ENCODE measurements at places on chromosomes 12 and 14.

- DNase-seq: no peak
Measured at GRCh38 chr12:29066011-29066588, 83.0 kb upstream of the FAR2 start.

DNA sequence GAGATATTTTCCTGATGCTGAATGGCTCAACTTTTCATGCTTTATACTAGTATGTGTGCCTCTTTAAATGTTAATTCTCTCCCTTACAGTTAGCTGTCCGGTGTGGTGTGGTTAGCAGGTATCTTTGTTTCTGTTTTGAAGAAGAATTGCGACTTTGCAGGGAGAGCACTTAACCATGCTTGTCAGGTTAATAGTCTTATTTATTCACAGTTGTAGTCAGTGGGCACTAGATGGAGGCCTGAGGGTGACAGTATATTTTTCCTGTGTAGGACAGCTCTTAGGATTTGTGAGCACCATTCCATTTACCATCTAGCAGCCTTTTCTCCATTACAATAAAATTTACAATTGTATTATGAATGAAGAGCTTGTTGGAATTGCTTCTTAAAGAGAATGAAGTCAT, 34.9 kb downstream of the PDE3A start:
- no peak for DNase-seq

GRCh38 chr12:20695232-20695631, at the start of gene SLCO1C1:
SLCO1C1 (plus strand) TSS chr12:20695332; CDS start chr12:20699577, 4,245 bp downstream.
- no peak for DNase-seq

- no peak for DNase-seq
Measured at GRCh38 chr12:119621878-119622277, 28.3 kb downstream of the TMEM233 start.

- DNase-seq: no peak
Measured at GRCh38 chr12:1795221-1795784, 25.1 kb upstream of the LRTM2 start.

- DNase-seq: no peak
Measured at GRCh38 chr12:94990222-94990621, 13.3 kb downstream of the NDUFA12 start.

- DNase-seq: no peak
Measured at GRCh38 chr14:56858422-56858821, 48.1 kb upstream of the OTX2 start.

DNA sequence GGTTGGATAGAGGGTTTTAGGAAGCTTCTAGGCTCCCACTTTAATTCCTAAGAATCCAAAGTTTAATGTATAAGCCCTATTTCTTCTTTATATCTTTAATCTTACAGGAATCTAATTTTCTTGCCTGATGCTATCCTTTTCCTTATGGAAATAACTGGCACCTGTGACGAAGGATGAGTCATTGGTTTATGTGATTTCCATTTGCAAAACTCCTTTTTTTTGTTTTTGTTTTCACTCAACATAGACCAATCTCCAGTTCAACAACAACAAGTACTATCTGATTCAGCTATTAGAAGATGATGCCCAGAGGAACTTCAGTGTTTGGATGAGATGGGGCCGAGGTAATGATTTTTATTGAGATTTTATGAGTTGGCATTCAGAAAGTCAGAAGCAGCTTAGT, 6.8 kb downstream of the PARP2 start:
- DNase-seq: no peak

DNA sequence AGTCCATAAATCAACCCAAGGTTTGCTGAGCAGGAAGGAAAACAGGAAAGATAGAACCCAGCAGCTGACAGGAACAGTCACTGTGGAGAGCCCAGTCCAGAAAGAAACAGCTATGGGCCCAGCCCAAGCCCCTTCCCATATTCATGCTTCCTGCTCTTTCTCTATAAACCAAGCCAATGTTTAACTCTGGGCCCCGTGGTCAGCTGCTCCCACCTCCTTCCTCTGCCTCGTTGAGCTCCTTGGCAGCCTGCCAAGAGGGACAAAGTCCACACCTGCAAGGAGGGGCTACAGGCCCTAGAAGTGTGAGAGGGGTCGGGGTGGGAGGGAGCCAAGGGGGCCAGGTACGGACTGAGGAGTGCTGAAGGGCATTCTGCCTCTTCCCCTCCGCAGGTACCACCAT, 10.0 kb downstream of the SLC6A13 start:
- no peak for DNase-seq

- no peak for DNase-seq
Measured at GRCh38 chr14:106493962-106494823, 967.8 kb downstream of the TMEM121 start.

GRCh38 chr12:92552412-92553108, 150.2 kb upstream of the PLEKHG7 start:
- no peak for DNase-seq
